Liver (tissue), 10 donors: ENCODE measurements at places on chromosomes 4 and X.

- H3K4me1 ChIP-seq, result no peaks in the 10 kb centered on the region
- no peak for DNase-seq
- no peak overlapping the region for H3K4me3 ChIP-seq
- no peak overlapping the region for H3K27ac ChIP-seq
- no peaks in the 10 kb centered on the region for H3K27me3 ChIP-seq
- H3K36me3 ChIP-seq, result no peaks in the 10 kb centered on the region
Measured at GRCh38 chr4:179097741-179098140, 1655.5 kb upstream of the AGA start.

DNA sequence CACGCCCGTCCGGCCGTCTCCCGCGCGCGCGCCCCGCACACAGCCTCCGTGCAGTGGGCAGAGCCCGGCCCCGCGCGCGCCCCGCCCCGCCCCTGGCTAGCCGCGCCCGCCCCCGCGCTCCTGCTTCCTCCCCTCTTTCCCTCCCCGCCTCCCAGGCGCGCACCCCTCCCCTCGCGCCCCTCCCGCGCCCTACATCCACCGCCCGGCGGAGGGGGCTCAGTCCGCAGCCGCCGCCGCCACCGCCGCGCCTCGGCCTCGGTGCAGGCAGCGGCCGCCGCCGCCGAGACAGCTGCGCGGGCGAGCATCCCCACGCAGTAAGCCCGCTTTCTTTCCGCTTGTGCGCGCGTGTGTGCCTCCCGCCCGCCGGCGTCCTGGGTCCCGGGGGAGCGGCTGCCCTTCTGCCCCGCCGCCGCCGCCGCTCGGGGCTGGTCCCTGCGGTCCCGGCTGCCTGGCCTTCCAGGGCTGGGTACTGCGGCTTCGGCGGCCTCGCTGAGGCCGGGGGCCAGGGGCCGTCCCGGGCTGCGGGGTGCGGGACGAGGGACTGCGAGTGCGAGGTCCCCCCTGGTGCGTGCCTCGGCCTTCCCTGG is at the start of gene FHL1:
Gene FHL1 (plus strand): TSS at position 219 of the 587 bp plus-strand sequence.
- H3K27me3 ChIP-seq, result no peaks in the 10 kb centered on the region
- H3K36me3 ChIP-seq, result no peaks in the 10 kb centered on the region
- peaks cover 4% of the 10 kb centered on the region for H3K4me1 ChIP-seq
- peak within 1 kb of the TSS; percentile 65 for H3K4me3 ChIP-seq
- DNase-seq, result no peak
- peak within 1 kb of the TSS; percentile 71 for H3K27ac ChIP-seq

- H3K36me3 ChIP-seq, result no peaks in the 10 kb centered on the region
- H3K4me3 ChIP-seq, result no peak overlapping the region
- no peak for DNase-seq
- H3K27ac ChIP-seq, result no peak overlapping the region
Measured at GRCh38 chr4:128513664-128514484, 226.3 kb upstream of the PGRMC2 start.

DNA sequence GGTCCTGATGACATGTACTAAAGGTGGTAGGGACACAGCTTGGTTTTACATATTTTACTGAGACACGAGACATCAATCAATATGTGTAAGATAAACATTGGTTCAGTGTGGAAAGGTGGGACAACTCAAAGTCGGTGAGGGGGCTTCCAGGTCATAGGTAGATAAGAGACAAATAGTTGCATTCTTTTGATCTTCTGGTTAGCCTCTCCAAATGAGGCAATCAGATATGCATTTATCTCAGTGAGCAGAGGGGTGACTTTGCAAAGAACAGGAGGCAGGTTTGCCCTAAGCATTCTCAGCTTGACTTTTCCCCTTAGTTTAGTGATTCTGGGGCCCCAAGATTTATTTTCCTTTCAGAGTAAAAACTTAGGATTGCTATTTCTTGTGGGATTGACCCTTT is 706.9 kb downstream of the GLUD2 start:
- H3K36me3 ChIP-seq, result no peaks in the 10 kb centered on the region
- H3K27ac ChIP-seq, result no peak overlapping the region
- H3K4me1 ChIP-seq, result no peaks in the 10 kb centered on the region

GRCh38 chrX:142593361-142593862 is 388.3 kb upstream of the MAGEC2 start:
- no peaks in the 10 kb centered on the region for H3K27me3 ChIP-seq
- no peaks in the 10 kb centered on the region for H3K4me1 ChIP-seq
- no peaks in the 10 kb centered on the region for H3K36me3 ChIP-seq
- DNase-seq, result no peak
- H3K27ac ChIP-seq, result no peak overlapping the region

GRCh38 chr4:89365375-89365774 is 57.8 kb upstream of the GPRIN3 start:
- H3K27me3 ChIP-seq, result no peaks in the 10 kb centered on the region
- H3K4me3 ChIP-seq, result no peak overlapping the region
- no peak for DNase-seq
- no peaks in the 10 kb centered on the region for H3K4me1 ChIP-seq

- H3K4me3 ChIP-seq, result no peak overlapping the region
- DNase-seq, result no peak
- H3K27me3 ChIP-seq, result no peaks in the 10 kb centered on the region
- no peaks in the 10 kb centered on the region for H3K36me3 ChIP-seq
- no peak overlapping the region for H3K27ac ChIP-seq
- peaks cover 10% of the 10 kb centered on the region for H3K4me1 ChIP-seq
Measured at GRCh38 chr4:15413623-15414019, 14.2 kb upstream of the C1QTNF7 start.

DNA sequence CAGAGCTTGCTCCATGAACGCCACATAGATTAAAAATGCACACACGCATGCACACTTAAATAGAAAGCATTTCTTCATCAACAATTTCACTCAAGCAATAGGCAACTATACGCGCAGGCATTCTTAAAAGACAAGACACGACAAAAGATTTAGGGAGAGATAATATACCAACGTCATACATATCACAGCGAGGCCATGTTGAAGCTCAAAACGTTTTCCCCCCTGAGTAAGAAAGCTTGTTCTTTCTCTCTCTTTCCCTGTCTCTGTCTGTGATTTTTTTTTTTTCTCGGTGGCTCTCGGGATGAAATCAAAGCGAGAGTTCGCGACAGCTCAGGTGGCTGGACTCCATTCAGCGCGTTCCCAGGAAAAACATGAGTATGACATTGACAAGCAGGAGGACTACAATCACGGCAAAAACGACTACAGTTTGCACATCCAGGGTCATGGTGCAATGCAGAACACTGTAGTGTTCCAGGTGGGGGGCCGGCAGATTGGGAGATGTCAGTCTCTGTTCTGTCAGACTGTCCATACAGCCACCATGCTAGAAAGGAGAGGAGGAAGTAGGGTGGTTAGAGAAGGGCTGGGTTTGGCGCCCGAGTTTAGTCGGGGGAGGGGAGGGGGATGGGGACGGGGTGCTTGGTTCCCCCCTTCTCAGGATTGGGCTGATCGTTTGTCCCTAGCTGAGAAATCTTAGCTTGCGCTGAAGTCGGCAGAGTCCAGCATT is 30.7 kb downstream of the ARHGEF9 start:
- peak overlapping the region; percentile 79 for H3K4me3 ChIP-seq
- peak; percentile 30 for DNase-seq
- H3K27ac ChIP-seq, result peak overlapping the region; percentile 93

GRCh38 chrX:111100191-111100590 is 4.2 kb downstream of the PAK3 start:
- H3K27ac ChIP-seq, result no peak overlapping the region
- H3K27me3 ChIP-seq, result no peaks in the 10 kb centered on the region
- no peaks in the 10 kb centered on the region for H3K4me1 ChIP-seq
- no peak overlapping the region for H3K4me3 ChIP-seq

DNA sequence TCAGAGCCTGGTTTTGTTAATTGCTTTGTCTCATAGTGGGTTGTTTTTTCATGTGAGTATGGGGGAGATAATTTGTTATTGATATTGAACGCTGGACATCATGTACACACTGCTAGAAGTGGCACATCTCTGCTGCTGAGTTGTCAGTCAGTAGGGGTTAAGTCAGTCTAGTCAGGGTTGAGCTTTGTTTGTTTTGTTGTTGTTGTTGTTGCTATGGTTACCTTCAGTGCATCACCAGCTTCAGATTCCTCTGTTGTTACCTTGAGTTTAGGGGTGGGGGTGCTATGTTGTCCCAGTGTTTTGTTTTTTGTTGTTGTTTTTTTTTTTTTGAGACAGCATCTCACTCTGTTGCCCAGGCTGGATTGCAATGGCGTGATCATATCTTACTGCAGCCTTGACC is 9.9 kb downstream of the YIPF6 start:
- no peak overlapping the region for H3K27ac ChIP-seq
- no peaks in the 10 kb centered on the region for H3K27me3 ChIP-seq
- H3K4me1 ChIP-seq, result no peaks in the 10 kb centered on the region
- peaks cover 7% of the 10 kb centered on the region for H3K36me3 ChIP-seq

GRCh38 chrX:125205133-125205917 is 114.3 kb upstream of the TEX13C start:
- peak overlapping the region; percentile 9 for H3K4me3 ChIP-seq
- no peaks in the 10 kb centered on the region for H3K36me3 ChIP-seq
- H3K27ac ChIP-seq, result no peak overlapping the region
- H3K27me3 ChIP-seq, result no peaks in the 10 kb centered on the region

DNA sequence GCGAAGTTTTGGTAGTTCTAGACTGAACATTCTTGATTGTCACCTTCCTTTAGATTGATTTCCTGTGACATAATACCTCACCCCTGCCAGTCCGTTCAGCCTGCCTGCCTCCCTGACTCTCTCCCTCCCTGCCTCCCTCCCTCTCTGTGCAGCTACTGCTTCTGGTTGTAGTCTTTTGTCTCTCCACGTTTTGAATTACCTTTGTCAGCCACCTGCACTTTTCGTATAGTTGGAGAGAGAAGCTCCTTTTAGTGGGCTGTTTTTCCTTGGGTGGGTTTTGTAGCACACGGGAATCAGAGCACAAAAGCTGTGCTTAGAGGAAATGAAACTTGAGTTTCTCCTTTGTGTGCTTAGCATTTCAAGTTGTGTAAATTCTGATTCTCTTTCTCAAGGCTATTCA is 32.6 kb upstream of the MSMO1 start:
- H3K27ac ChIP-seq, result no peak overlapping the region
- H3K4me1 ChIP-seq, result peaks cover 14% of the 10 kb centered on the region
- no peaks in the 10 kb centered on the region for H3K36me3 ChIP-seq
- DNase-seq, result no peak
- H3K27me3 ChIP-seq, result no peaks in the 10 kb centered on the region

DNA sequence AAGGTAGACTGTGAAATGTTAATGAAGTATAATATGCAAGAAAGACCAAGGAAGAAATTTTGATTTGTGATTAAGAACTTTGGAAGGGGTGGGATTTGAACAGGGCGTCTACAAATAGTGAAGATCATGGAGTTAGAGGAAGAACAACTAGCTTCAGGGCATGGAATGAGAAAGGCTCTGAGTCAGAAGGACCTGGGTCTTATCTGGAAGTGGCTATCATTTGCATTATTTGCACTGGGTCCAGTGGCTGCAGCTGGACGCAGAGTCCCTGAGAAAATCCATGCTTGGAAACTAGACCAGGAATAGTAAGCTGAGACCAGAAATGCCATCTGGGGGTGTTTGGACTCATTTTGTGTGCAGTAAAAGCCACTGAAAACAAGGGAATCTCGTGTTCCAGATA is 4.3 kb upstream of the LIMCH1 start:
- H3K27me3 ChIP-seq, result no peaks in the 10 kb centered on the region
- H3K4me1 ChIP-seq, result no peaks in the 10 kb centered on the region
- no peak overlapping the region for H3K27ac ChIP-seq
- H3K4me3 ChIP-seq, result no peak overlapping the region

GRCh38 chr4:28973587-28974350 is 1746.4 kb upstream of the PCDH7 start:
- H3K4me1 ChIP-seq, result no peaks in the 10 kb centered on the region
- DNase-seq, result no peak
- H3K27me3 ChIP-seq, result no peaks in the 10 kb centered on the region

DNA sequence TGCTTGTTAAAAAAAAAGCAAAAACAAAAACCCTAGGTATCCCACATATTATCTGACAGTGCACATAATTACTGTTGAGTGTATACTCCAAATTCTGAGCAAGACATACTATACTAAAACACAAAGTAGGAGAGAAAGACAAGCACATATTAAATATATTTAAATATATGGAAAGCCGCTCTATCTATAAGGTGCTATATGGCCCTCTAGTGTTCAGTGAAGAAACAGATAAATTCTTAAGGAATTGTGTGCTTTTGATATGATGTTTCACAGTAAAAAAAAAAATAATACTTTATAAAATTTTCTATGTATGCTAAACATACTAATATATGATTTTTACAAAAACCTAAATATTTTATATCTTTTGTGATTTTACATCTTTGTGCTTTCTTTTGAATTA is 137.8 kb downstream of the FBXW7 start:
- H3K36me3 ChIP-seq, result no peaks in the 10 kb centered on the region
- H3K4me3 ChIP-seq, result no peak overlapping the region
- no peaks in the 10 kb centered on the region for H3K27me3 ChIP-seq
- no peaks in the 10 kb centered on the region for H3K4me1 ChIP-seq
- no peak overlapping the region for H3K27ac ChIP-seq
- DNase-seq, result no peak

GRCh38 chr4:168784786-168785461 is 225.1 kb downstream of the CBR4 start:
- H3K27ac ChIP-seq, result no peak overlapping the region
- H3K27me3 ChIP-seq, result no peaks in the 10 kb centered on the region
- no peak for DNase-seq
- H3K4me3 ChIP-seq, result no peak overlapping the region
- H3K4me1 ChIP-seq, result no peaks in the 10 kb centered on the region

DNA sequence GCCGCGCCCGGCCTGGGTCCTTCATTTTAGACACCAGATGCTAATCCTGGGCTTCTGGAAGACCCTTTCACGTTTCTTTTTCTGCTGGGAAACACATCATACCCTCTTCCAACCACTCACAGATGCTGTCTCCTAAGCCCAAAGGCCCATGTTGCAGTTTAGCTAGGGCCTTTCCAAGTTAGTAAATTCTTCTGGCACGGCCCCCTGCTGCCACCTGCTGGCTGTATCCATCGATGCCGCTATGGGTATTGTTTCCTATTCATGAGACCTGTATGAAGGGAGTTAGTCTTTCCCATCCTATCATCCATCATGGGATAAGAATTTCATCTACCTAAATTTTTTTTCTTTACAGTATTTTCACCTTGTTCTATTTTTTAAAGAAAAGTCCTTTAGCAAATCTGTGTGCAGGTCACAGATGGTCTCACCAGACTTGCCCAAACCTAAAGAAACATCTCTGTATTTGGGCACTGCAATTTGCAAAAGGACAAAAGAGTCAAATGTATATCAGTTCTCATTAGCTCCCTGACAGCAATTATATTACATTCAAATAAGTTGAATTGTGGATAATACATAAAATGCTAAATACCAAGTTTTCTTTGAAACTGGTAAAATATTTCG is 37.8 kb upstream of the SLC9A7 start:
- H3K27ac ChIP-seq, result no peak overlapping the region
- no peaks in the 10 kb centered on the region for H3K27me3 ChIP-seq
- no peaks in the 10 kb centered on the region for H3K36me3 ChIP-seq
- H3K4me3 ChIP-seq, result no peak overlapping the region
